ENCODE measurements at places on chromosomes 7 and 10.
A peak's percentile ranks its signal among the peaks of the same experiment; 100 is the strongest.

GRCh38 chr10:112790030-112790429 lies 160.0 kb upstream of the TCF7L2 start:
- DNase-seq: no peak

GRCh38 chr10:85624511-85624910 lies 742.1 kb downstream of the GRID1 start:
- DNase-seq: no peak

DNA sequence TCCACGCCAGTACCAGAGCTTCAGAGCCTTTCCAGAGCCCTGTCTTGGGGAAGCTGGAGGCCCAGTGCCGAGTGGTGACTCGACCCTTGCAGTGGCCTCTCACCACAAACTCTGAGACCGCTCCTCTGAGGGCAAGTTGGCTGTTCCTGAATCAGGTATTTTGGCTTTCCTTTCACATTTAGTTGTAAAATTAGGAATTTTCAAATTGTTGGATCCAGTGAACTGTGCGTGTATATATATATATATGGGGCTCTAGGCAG lies 128.7 kb upstream of the UNC5B start:
- DNase-seq: no peak

DNA sequence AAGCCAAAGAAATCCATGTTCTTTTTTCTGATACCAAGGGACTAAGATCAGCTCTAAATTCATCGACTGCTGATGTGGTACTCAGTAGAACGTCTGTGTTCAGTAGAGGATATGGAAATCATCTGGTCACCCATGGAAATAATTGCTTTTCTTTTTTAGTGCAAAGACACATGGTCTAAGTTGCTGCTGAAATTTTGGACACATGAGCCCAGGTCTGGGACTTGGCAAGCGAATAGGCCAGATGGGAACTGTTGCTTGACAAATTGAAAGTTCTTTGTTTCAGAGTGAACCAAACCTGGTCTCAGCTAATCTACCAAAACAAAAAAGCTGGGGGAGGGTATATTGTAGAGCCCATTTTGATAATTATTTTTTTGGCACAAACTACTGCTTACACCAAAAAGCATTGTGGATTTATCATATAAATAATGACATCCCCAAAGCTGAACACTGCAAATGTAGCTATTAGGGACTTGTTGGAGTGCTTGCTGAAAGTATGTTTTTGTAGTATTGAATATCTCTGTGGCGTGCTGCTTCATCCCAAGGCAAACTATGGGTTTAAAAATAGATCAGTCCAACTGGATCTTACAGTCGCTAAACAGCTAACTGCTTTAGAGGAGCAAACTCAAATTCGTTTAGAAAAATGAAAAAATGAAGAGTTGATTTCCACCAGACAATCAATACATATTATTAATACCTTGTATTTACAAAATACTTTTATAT lies 144.7 kb downstream of the TRIL start:
- DNase-seq: no peak

- no peak for DNase-seq
These were observed 153.8 kb downstream of the GNAI1 start for GRCh38 chr7:80288175-80289122.

GRCh38 chr7:137110091-137110509 lies 233.4 kb downstream of the PTN start:
- no peak for DNase-seq

DNA sequence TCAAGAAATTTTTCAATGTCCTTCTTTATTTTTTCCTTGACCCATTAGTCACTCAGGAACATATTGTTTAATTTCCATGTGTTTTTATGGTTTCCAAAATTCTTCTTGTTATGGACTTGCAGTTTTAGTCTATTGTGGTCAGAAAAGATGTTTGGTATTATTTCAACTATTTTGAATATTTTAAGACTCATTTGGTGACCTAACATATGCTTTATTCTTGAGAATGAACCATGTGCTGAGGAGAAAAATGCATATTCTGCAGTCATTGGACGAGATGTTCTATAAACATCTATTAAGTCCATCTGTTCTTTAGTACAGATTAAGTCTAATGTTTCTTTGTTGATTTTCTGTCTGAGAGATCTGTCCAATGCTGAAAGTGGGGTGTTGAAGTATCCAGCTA lies 42.3 kb upstream of the MDFIC start:
- no peak for DNase-seq

- DNase-seq: no peak
These were observed 57.8 kb upstream of the RAB18 start for GRCh38 chr10:27446091-27446918.

DNA sequence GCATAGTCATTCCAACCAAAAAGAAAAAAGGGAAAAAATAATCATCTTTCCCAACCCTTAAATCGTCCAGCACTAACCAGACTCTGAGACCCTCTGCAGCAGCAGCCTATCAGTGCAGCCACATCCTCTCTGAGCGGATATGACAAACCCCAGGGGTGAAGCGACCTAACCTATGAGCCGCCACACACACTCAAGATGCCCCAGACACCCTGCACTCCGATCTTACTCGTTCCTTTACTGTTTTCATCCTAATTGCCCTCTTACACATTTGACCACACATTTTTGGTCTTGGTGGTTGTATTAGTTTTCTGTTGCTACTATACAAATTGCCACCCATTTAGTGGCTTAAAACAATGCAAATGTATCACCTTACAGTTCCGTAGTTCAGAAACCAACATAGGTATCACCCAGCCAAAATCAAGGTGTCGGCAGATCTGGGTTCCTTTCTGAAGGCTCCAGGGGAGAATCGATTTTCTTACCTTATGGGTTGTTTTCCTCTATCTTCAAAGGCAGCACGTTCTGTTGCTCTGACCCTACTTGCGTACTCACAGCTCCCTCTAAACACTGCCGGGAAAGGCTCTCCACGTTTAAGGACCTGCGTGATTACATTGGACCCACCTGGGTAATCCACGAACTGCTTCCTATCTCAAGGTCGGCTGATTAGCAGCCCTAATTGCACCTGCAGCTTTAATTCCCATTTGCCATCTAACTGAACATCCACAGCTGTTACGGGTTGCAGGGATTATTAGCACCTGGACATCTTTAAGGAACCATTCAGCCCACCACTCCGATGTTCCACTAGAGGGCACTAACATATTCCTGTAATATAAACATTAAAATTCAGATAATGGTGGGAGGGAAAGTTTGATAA lies 37.3 kb upstream of the PRSS1 start:
- DNase-seq: peak; percentile 37

GRCh38 chr10:23951841-23952240 lies 257.1 kb upstream of the KIAA1217 start:
- no peak for DNase-seq

DNA sequence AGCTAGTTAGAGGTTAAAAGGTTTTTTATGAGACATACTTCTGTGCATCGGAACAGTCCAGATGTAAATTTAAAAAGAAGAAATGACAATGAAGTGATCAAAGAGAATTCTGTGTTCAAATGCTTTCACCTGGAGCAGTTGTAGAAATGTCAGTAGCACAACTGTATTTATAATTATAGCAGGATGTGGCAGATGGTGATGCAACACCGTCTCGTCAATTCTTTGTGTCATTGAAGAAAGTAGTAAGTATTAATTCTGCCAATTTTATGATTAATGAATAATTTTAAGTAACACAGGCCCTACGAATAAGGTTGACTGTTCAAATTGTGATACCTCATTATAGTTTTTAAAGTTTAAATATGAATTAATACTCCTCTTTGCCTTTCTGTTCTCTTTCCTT lies 171.1 kb downstream of the ADK start:
- DNase-seq: no peak

GRCh38 chr7:127689194-127689772 lies 37.3 kb downstream of the SND1 start:
- DNase-seq: no peak

GRCh38 chr10:61635471-61635870 lies 27.3 kb upstream of the CABCOCO1 start:
- no peak for DNase-seq

DNA sequence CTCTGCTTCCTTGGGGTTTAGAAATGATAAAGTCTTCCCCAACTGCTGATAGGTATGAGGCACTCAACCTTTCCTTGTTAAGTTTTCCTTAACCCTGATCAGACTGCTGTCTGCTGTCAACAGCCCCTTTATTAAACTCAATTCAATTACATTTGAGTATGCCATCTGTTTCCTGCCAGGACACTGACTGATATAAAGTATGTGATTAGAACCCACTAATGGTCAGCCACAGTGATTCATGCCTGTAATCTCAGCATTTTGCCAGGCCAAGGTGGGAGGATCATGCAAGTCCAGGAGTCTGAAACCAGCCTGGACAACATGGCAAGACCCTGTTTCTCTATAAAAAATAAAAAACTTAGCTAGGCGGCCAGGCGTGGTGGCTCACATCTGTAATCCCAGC lies 18.1 kb downstream of the BAZ1B start:
- no peak for DNase-seq

- no peak for DNase-seq
These were observed 5.0 kb downstream of the C10orf105 start for GRCh38 chr10:71714592-71714991.

- DNase-seq: no peak
These were observed 42.2 kb upstream of the ADAM12 start for GRCh38 chr10:126430512-126430911.

DNA sequence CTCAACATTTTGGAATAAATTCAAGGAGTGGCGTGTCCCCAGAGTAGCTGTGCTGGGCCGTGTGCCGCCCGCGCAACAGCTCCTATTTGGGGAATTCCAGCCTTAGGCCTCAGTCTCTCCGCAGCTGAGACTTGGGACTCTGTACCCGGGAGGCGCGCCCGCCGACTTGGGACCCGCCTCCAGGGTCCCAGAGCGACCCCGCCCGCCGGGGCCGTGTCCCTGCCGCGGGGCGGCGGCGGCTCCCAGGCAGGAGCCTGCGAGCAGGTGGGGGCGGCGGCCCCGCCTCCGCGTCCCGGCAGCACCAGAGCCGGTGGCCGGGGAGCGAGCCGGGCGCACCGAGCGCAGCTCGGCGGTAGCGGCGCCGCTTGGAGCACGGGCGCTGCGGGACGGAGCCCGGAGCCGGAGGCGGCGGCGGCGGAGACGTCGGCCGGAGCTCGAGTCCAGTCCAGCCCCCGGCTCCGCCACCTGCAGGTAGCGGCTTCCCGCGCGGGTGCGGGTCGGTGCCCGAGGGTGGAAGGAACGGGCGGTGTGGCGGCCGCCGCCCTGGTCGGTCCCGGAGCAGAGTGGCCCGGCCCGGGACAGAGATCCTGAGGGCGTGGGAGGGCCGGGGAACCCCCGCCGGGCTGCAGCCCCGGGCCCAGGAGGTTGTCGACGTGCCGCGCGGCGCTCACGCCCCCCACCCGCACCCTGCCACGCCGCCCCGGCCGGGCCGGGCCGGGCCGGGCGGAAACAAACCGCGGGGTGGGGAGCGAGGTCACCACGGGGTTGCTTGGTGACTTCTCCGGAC lies at the start of gene WIPF3:
TSS of gene WIPF3 (plus strand) at position 301 of the 787 bp plus-strand sequence. CDS start 28,217 bp downstream, outside the sequence.
- DNase-seq: peak; percentile 57

DNA sequence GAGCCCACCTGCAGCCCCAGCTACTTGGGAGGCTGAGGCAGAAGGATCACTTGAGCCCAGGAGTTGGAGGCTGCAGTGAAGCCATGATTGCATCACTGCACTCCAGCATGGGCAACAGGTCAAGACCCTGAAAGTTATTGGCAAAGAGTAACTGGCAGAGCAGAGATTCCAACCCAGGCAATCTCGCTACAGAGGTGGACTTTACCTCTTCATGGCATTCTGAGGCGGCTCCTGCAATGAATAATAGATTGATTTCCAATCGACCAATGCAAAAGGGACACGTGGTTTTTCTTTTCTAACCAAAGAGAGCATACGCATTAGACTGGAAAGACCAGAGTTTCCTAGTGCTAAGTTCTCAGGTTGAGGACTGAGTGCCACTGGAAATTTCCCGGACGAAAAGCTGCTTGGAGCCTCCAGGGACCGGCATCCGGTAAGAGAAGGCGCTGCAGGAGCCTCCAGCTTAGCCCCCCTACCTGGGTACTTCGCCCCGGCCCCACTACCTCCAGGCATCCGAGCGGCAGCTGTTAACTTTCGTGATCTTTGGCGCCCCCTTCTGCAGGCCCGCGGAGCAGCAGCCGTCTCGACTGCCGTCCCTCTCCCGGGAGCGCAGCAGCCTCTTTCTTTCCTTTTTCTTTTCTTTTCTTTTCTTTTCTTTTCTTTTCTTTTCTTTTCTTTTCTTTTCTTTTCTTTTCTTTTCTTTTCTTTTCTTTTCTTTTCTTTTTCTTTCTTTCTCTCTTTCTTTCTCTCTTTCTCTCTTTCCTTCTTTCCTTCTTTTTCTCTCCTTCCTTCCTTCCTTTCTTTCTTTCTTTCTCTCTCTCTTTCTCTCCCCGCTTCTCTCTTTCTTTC lies 4.1 kb downstream of the MBLAC1 start:
- DNase-seq: peak; percentile 87

DNA sequence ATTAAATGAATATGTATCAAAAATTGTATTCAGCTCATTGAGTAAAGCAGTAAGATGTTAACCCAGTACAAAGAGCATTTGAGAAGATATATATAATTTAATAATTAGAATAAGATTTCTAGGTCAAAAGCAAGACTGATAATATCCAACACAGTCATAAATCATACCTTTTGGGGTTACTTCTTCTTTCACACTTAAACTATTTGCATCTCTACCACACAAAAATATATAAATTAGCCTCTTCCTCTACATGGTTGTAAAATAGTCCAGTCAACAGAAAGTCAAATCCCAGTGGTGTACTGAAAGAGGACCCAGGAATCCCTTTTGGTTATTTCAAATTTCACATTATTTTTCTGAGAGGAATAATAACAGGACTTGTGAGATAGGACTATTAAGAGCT lies 204.6 kb upstream of the INHBA start:
- no peak for DNase-seq

DNA sequence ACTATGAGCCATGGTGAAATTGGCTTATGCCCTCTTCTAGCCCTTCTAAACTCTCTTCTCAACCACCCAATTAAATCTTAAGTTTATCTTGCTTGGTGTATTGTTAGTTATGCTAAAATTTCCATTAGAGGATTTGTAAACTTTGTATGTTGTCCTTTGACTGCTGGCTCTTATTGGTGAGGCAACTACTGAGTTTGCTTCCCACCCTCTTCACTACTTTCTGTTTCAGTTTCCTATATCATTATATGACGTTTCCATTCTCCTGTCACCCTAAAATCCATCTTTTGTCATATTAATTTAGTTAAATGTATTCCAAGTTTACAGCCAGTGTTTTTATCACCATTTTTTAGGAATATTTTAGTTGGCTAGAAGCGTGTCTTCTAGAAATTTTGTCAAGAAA lies 80.9 kb upstream of the VWC2 start:
- DNase-seq: no peak

DNA sequence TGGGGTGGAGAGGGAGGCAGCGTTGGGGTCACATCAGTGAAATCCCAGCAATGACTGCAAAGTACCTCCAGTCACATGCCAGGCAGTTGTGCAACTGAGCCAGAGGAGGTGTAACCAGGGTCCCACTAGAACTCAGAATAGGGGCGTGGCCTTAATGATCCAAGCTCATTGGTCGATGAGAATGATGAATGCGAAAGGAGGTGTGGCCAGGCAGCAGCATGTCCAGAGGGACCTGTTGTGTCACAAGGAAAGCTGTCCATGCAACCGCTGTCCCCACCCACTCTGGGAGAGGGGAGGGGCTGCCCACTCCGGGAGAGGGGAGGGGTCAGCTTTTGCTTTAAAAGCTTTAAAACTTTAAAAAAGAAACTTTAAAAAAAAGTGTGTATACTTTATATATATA lies 25.3 kb upstream of the MTPAP start:
- DNase-seq: no peak

- no peak for DNase-seq
These were observed 4.4 kb upstream of the C10orf90 start for GRCh38 chr10:126674741-126675515.
